ENCODE measurements at places on chromosomes 7 and 10.

DNA sequence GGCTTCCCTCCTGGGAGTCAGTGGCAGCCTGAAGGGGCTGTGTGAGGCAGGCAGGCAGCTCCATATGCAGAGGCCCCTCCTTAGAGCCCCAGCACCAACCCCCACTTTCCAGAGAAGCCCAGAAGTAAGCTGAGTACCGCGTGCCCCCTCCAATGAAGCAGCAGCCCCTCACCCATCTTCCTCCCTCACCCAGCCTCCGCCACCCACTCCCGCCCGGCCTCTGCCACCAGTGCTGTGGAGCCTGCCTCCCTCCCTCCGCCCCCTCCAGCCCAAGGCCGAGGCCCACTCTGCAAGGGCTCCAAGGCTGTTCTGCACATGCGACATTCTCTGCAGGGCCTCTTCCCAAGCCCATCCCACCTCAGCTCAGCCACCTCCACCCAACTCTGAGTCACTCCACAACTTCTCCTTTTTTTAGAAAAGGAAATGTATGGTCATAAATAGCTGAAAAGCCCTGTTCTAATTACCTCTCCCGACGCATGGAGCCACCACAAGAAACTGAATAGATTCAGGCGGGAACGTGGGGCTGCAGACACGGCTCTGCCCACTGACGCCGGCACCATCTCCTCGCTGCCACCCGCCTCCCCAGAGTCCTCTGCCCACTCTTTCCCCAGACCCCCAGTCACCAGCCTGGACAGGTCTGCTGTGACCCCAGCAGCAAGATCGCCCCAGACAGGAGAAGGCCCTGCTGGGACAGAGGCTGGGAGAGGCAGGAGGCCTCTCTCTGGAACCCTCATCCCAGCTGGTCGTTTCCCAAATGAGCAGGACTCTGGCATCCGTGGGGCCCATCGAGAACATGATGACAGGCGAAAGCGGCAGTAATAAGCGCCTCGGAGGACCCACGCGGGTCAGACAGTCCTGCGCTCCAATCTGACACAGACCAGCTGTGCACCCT lies 213.9 kb downstream of the MAD1L1 start:
- DNase-seq: no peak

GRCh38 chr10:101071267-101071884 lies 9.6 kb downstream of the KAZALD1 start:
- no peak for DNase-seq

DNA sequence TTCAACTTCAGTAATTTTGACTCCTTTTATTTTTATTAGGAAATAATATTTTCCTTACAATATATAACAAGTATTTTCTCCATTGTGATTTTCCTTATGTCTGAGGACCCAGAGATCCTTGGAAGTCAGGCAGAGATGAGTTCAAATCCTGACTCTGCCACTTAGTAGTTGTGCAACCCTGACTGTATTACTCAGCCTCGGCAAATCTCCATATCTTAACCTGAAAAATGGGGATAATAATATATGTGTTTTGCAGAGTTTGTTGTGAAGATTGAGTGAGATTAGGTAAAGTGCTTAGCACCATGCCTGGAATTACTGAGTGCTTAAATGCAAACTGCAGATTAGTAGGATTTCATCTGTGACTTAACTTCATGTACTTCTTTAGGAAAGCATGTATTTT lies 120.5 kb upstream of the KLF14 start:
- no peak for DNase-seq

DNA sequence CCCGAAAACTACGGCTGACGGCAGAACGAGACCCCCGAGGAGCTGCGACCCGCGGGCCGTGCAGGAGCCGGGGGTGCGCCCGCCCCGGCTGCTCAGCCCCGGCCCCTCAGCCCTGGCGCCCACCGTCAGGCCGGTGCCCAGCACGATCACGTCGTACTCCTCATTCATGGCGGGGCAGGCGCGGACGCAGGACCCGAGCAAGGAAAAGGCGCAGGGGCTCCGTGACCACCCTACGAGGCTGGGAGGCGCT lies 218 bp downstream of the GDI2 start:
- no peak for DNase-seq

- no peak for DNase-seq
Measured at GRCh38 chr10:88254091-88254490, 329.0 kb downstream of the RNLS start.

GRCh38 chr10:45809837-45810236 lies 37.5 kb downstream of the AGAP4 start:
- no peak for DNase-seq

DNA sequence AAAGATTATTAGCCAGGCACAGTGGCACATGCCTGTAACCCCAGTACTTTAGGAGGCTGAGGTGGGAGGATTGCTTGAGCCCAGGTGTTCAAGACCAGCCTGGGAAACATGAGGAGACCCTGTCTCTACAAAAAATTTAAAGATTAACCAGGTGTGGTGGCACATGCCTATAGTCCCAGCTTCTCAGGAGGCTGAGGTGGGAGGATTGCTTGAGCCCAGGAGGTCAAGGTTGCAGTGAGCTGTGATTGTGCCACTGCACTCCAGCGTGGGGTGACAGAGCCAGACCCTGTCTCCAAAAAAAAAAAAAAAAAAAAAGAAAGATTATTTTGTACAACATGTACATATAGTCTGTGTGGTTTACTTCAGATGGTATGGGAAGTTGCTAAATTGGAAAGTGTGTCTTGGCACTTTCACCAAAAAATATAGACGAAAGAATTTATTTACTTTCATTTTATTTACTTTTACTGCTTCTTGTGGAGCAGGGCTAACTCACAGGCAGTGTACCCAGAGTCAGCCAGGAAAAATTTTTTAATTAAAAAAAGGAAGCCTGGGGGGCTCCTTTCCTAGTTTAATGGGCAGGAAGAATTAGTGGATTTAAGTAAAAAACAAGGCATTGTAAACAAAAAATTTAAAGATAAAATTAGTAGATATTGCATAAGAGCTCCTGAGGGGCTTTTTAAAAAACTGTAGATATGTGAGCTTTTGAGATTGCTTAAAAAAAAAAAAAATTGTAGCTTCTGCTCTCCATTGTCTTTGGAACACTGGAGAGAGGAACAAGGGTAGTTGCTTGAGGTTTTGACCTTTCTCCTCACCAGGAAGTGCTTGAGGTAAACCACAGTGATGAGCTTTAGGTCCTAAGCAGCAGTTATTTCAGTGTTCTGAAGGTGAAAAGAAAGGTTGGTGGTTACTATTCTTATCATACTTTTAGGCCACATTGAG lies 44.6 kb upstream of the VDAC2 start:
- no peak for DNase-seq

DNA sequence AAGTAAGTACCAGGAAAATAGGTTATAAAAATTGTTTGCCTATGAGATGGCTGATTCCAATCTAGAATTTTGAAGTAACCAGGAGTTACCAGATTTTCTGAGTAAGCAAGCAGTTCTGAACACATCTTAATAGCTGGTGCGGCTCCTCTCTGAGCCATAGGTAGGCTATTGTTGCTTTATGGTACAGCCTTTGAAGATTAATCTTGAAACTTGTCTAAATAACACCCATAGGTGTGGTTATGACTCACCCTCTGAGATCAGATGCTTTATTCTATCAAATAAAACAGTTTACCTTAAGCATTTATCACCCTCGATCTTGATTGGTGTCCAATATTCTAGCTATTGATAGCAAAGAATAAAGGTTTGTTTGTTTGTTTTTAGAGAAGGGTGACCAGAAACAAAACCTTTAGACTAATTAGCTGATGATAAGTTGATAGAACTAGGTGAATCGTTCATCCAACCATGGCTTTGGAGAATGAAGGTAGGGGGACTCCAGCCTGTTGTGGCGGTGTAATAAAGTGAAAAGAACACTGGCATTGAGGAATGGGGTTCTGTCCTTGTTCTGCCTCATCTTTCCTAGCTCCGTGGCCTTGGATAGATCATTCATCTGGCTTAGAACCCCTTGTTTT lies 72.2 kb downstream of the VTI1A start:
- DNase-seq: peak; percentile 22

- no peak for DNase-seq
Measured at GRCh38 chr7:99557940-99558305, 519 bp upstream of the ZNF655 start.

GRCh38 chr7:98133181-98133580 lies 26.5 kb downstream of the LMTK2 start:
- DNase-seq: no peak

DNA sequence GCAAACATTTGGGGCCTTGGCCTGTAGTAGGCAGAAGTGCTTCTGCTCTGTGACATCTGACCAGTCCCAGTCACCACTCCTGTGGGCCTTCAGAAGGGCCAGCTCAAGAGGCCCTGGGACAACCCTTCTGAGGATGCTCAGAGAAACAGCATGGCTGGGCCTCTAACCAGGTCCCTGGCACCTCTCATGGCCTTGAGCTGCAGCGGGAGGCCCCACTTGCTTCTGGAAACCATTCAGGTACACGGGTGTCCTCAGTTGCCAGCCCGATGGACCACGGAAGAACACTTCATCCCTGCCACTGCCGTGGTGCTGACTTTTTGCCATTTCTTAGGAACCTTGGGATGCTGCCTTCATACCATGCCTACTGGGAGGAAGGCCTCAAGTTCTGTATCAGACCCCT lies 57.6 kb downstream of the HSPA12A start:
- no peak for DNase-seq

- DNase-seq: no peak
Measured at GRCh38 chr7:13009517-13009916, 322.1 kb downstream of the ARL4A start.

DNA sequence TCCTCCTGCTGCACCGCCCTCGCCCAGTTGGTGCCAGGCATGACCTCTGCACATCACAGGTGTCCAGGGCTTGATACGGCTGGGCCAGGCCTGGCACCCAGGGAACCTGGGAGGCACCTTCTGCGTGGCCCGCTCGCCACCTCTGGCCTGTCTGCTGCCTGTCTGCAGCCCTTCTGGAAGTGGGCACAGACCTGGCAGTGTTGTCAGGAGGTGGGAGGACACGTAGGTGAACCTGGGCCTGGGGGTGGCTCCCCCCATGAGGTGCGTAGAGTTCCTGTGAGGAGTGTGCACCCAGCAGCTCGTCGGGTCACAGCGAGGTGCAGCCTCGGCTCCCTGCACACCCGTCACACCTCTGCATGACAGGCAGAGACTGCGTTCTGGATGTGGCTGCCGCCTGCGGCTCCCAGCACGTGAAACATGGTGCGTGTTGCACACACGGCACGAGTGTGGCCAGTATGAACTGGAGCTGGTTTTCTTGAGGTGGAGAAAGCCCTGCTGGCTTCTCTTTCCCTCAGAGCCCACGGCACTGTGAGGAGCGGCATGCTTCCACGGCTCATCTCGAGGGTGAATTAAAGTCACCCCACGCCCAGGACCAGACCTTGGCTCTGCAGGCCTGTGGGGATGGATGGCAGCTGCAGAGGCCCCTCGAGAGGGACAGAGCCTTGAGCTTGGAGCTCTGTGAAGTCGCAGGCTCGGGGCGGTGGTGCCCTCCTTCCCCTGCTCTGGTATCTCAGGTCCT lies 24.8 kb downstream of the INPP5A start:
- no peak for DNase-seq

DNA sequence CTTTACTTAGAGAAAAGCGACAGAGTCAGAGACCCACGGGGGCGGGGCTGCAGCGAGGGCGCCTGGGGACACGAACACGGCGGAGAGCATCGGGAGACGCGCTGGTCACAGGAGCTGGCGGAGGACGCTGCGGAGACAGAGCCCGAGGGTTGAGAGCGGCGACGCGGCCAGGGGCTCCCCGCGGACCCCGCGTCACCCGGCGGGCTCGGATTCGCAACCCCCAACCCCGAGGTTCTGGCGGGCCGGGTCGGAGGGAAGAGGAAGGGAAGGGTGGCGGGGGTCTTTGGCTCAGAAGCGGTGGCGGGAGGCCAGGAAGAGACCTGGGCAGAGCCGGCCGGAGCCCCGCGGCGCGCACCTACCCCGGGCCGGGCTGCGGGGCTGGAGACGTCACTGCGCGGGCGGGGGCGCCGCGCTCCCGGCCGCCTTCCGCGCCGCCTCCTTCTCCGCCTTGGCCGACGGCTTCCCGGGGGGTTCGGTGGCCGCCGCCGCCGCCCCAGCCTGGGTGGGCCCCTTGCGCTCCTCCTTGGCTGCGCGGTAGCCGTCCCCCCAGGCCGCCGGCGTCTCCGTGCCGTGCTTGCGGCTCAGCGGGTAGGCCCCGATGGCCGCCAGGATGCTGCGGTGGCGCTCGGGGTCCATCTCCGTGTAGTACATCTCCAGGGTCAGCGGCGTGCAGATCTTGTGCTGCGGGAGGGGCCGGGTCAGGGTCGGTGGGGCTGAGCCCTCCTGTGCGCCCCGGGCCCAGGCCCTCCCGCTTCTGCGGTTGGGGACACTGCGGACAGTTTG lies 11.1 kb downstream of the CALY start:
- no peak for DNase-seq

- no peak for DNase-seq
Measured at GRCh38 chr10:29356931-29357330, 68.1 kb downstream of the LYZL1 start.

GRCh38 chr7:6162331-6162620 lies 110.1 kb downstream of the CYTH3 start:
- DNase-seq: no peak

DNA sequence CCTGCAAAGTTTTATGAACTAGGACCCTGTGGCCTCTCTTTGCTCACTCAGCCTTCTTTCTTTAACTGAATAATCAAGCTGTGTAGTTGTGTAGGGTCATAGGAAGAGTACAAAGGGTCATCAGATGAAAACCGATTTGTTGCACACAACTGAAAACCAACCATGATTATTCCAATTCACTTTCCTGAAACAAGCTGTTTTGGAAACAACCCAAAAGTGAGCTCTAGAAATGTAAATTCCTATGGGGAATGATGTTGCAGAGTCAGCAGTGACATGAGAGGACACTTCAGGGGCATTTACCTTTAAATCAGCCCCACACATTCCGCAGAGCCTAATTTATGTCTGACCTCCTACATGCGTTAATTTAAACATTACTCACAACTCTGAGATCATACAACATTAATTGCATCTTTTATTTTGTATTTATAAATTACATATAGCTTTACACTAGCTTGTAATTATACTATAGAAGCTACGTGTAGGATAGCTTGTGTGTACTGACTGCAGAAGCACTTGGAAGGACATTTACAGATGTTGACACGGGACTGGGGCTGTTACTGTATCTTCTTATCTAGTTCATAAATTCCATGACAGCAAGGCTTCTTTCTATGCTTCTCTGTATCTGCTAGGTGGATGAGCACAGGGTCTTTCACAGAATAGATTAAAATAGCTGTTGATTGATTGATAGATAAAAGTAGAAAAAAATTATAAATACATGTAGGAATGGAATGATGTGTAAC lies 139.9 kb upstream of the AKR1E2 start:
- no peak for DNase-seq

- no peak for DNase-seq
Measured at GRCh38 chr7:34237493-34237849, 332.1 kb downstream of the BMPER start.

GRCh38 chr7:142496545-142496991 lies 238.7 kb upstream of the PRSS58 start:
- DNase-seq: no peak
